ENCODE measurements at places on chromosomes 4 and X.

DNA sequence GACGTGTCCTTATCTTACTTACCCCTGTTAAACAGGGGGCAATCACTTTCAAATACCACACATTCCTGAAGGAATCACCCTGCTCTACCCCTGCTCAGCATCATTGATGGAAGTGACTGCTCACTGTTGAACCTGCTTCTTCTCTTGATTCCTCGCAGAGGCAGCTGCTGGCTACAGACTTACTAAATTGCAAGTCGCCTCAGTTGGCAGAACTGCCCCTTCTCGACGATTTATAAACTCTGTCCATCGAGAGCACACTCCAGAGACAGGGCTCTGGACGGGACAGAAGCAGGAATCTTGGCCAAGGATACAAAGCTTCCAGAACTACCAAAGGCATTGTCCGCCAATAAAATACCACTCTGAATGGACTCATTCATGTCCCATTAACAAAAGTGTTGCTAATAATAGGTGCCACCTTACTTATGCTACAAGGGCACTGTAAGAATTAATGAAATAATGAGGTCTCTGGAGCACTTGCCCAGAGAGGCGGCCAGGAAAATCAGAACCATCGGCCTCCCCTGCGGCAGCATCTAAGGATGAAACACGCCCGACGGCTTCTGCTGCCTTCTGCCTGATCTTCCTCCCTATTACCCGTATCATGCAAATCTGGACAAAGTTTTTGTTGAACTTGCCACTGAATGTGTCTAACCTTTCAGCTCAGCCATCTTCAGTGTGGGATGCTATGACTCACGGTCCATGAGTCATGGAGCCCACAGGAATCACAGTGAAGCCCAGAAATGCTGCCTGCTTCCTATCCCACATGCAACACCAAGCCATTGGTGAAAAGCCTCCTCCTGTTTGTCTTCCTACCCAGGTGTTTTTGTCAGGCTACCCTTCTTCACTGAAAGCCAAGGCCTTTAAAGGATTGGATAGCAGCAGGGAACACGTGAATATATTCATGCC lies 164.9 kb downstream of the MAML3 start:
- no peak for DNase-seq

- DNase-seq = no peak
These were observed 238.9 kb downstream of the NR3C2 start for GRCh38 chr4:148203056-148203898.

DNA sequence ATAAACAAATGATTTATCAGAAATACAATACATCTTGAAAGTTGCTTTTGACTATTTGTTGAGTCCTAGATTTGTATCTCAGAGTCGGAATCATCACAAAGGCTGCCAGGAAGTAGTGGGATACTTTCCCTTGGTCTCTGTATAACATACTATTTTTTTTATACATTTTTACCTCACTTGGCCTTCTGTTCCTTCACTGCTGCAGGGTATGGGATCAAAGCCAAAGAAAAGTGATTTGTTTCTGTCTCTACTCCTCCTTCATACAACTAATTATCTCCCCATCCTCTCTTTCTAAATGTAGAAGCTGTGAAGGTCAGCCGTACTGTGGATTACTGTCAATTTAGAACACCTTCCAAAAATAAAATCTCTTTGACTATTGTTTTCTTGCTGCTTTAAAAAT lies 24.9 kb downstream of the PALLD start:
- no peak for DNase-seq

DNA sequence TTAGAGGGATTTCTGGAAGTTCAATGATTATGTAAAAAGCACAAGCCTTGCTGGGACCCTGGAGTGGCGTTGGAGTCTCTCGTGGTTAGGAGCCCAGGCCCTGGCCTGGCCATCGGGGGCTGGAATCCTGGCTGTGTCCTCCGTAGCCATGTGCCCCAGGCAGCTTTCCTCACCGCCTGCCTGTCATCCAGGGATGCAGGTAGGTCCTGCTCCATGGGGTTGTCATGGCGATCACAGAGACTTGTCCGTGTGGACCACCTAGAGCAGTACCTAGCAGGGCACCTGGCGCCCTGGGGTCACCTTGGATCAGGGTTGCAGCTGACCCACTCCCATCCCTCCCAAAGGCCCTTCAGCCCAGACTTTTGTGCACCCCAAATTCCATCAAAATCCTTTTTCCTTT lies 30.2 kb upstream of the WFS1 start:
- no peak for DNase-seq

GRCh38 chr4:152115794-152116193 lies 355.0 kb upstream of the GATB start:
- DNase-seq = peak; percentile 72

DNA sequence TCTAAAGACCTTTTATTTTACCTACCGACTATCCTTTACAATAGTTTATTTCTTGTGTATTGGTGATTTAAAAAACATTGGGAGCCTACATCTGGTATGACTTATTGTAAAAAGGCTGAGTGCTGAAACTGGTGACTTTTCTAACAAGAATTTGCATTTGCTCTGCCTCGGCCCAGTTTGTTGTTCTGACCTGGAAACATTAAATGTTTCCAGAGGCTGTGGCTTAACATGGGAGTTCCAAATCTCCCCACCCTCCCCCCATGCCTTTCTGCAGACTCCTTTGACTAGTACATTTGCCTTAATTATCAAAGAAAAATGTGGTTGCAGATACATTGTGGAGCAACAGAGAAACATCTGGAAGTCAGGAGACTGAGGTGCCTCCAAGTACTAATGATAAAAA lies 39.8 kb downstream of the SPCS3 start:
- no peak for DNase-seq

DNA sequence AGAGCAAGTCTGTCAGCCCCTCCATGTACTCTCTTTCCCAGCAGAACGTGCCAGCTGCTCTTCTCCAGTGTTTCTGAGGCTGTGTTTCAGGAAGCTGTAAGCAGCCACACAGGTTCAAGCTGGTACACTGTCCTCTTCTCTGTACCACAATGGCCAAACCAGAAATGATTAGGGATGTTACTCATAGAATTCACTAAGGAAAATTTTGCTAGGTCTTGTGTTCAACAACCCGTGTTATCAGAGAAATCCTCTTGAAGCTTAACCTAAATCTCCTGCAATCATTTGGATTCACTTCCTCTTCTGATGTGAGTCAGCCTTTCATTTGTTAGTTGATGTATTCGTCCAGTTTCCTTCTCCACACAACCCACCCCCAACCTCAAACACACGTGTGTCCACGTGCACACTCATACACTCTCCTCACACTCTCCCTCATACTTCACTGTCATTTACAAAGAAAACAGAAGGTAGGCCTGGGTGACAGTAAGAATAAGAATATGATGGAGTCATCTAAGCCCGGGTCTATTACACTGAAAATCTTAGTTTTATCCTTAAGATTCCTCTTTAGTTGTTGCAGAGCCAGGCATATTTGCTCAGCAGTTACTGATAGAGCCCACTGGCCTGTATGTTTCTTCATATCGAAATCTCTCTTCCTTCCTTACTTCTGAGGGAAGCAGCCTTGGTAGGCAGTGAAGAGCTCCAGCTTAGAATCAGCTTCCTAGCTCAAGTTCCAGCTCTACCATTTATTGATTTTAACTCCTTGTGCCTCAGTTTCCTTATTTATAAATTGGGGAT lies 63.4 kb downstream of the DCUN1D4 start:
- DNase-seq = no peak

GRCh38 chrX:42597481-42597880 lies 180.5 kb downstream of the PPP1R2C start:
- no peak for DNase-seq

DNA sequence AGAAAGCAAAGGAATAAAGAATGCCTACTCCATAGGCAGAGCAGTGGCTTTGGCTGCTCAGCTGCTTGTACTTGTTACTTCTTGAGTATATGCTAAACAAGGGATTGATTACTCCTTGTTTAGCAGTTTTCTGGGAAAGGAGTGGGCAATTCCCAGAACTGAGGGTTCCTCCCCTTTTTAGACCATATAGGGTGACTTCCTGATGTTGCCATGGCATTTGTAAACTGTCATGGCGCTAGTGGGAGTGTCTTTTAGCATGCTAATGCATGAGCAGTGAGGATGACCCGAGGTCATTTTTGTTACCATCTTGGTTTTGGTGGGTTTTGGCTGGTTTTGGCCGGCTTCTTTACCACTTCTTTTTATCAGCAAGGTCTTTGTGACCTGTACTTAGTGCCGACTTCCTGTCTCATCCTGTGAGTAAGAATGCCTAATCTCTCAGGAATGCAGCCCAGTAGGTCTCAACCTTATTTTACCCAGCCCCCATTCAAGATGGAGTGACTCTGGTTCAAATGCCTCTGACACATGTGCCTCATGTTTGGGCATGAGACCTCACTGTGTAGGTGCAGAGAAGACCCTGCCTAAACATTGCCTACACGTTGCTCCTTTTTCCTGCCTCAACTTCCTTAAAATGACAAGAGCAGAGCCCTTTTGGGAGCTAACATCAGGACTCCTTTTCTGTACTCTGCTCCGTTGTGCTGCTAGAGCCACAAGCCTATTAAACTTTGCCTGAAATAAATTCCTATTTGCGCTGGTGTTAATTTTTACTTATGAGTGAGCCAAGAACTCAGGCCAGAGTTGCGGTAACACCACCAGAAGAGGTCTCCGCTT lies 21.0 kb upstream of the UBA6 start:
- no peak for DNase-seq
